ENCODE measurements at places on chromosomes 1 and 21.
A peak's percentile ranks its signal among the peaks of the same experiment; 100 is the strongest.

GRCh38 chr21:38359090-38359489 lies 102.3 kb downstream of the KCNJ15 start:
- no peak for DNase-seq

DNA sequence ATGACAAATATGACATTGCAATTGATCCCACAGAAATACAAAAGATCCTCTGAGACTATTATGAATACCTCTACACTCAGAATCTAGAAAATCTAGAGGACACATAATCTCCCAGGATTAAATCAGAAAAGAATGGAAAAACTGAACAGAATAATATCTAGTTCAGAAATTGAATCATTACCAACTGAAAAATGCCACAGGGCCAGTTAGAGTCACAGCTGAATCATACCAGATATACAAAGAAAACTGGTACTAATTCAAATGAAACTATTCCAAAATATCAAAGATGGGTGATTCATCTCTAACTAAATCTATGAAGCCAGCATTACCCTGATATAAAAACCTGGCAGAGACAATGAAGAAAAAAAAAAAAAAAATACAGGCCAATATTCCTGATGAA lies 149.3 kb downstream of the BRINP3 start:
- DNase-seq, result no peak

DNA sequence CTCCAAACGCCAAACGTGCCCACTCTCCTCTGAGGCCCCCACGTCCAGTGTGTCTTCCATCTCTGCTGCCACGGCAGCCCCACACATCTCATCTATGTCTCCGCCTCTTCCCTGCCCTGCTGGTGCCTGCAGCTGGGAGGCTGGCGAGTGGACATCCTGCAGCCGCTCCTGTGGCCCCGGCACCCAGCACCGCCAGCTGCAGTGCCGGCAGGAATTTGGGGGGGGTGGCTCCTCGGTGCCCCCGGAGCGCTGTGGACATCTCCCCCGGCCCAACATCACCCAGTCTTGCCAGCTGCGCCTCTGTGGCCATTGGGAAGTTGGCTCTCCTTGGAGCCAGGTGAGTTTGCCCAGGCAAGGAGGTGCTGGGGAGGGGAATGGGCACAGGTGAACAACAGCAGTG lies 8.6 kb downstream of the ADAMTSL4 start:
- no peak for DNase-seq

GRCh38 chr1:36884801-36885200 lies 149.5 kb downstream of the GRIK3 start:
- DNase-seq, result no peak

DNA sequence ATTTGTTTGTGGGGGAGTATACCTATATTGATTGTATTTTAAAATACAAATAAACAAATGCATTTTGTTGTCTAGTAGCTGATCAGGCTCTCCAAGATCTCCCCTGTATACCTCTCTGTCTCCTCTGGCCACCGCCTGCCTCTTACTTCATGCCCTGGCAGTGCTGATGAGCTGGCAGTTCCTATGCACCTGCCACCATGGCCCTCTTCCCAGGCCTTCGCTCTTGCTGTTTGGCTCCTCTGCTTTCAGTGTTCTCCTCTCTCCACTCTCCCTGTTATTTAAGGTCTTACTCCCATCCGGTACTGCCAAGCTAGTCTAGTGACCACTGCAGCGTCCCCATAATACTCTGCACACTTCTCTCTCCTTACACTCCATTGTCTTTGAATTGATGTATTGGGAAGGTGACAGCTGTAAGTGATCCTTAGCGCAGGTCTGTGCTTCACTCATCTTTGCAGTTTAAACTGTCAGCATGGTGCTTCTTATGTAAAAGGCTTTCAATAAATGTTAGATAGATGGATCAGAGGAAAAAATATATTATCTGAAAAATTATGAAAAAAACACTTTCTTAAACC lies 88.1 kb upstream of the ATP1A1 start:
- DNase-seq, result no peak

GRCh38 chr1:20719871-20720620 lies 2.2 kb upstream of the KIF17 start:
- no peak for DNase-seq

- DNase-seq, result no peak
These were observed 54.0 kb upstream of the COL11A1 start for GRCh38 chr1:103162360-103162759.

GRCh38 chr1:116889380-116889779 lies 20.3 kb upstream of the PTGFRN start:
- DNase-seq, result no peak

GRCh38 chr1:61955261-61955660 lies 213.0 kb downstream of the PATJ start:
- no peak for DNase-seq

DNA sequence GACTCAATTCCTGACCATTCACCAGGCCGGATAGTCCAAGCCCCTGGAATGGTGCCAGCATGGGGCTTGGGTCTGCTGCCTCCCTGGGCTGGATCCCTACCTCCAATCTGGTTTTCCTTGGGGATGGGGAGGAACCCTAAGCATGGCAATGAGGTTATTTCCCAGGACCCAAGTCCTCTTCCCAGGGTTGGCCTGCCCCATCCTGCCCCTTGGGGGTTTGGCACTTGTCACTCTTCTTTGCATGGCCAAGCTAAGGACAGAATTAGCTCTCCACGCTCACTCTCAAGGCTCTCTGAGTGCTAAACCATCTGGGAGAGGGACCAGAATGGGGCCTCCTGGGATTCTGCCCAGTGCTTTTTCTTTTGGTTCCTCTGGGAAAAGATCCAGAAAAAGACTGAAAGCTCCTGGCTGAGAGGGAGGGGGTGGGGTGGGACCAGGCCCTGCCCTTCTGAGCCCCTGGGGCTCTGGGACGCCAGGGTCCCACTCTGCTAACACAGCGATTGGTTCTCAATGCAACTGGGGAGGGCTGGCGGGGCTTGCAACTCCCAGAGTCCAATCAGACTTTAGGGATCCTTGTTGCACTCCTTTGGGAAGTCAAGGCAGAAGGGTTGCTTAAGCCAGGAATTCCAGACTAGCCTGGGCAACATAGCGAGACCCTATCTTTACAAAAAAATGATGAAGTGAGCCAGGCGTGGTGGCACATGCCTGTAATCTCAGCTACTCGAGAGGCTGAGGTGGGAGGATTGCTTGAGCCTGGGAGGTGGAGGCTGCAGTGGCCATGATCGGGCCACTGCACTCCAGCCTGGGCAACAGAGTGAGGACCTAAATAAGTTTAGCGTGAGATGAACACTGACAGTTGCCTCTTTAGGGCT lies 52.7 kb downstream of the DHRS3 start:
- DNase-seq, result no peak

GRCh38 chr21:44594406-44594916 lies 2.2 kb upstream of the KRTAP10-6 start:
- no peak for DNase-seq

DNA sequence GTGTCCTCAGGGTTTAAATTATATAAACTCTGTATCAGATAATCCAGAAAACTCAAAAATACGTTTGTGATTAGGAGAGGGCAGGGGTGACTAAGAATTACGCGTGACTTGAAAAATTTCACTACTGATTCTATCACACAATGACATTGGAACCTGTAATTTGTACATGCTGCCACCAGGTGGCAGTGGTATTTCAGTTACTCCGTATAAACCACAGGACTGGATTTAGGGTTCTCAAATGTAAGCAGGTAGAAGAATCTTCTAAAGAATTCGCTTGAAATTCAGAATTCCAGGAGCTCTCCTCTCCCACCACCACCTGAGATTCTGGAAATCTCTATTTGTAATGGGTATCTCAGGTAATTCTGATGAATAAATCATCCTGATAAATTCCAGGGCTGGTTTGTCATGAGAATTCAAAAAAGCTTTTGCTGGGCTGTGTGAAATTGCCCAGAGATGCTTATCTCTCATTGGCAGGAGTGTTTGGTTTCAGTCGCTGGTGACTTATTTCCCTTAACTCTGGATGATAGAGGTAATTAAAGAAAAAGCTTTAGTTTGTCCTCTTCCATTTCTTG lies 1.7 kb upstream of the KRTAP7-1 start:
- DNase-seq, result peak; percentile 23

GRCh38 chr1:115430441-115431158 lies 92.6 kb upstream of the NGF start:
- DNase-seq, result no peak

DNA sequence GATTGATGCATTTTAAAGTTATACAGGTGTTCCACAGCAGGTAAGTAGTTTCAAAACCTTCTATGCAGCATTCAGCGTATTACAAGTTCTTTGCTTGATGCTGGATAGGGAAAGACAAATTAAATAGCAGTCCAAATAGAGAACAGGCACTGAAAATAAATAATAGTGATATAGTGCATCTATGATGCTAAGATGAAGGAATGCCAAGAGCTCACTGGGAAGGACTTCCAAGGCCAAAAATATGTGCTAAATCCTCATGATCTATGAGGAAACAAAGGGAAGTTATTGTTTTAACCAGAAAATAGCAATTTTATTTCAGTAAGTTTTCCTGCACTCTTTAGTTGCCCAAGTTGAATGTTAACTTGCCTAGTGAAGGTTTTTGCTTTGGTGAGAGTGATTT lies 127.8 kb upstream of the GREM2 start:
- no peak for DNase-seq

DNA sequence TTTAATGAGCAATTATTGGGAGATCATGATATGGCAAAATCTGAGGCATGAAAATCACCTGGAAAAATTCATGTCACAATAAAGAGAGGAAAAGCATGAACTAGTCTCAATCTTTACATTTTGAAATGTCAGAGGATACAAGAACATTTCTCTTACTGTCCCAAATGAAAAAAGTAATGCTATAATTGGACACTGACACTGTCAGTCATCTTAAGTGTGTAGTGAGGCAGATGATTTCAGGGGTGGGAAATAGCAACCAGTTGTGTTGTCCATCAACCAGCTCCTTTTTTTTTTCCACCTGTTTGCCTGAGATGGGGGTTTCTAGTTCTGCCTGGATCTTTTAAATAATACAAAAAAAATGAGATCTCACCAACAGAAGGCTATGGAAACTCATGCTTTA lies 646.2 kb downstream of the KCNT2 start:
- no peak for DNase-seq

DNA sequence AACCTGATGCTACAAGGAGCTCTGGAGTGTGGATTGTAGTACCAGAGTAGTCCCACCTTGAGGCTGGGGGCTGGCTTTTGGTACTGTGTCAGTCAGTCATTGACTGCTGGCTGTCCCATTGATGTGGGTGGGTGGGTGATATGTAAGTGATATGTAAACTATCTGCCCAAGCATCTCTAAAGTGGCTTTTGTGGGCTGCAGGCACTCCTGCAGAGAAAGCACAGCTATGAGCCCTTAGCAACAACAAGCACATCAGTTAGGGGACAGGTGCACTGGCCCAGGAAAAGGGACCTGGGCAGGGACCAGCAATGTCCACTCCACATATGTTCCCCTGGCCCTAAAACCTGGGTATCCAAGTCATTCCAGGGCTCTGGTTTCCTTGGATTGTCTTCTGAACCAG lies 109.9 kb downstream of the TAS1R2 start:
- DNase-seq, result no peak

DNA sequence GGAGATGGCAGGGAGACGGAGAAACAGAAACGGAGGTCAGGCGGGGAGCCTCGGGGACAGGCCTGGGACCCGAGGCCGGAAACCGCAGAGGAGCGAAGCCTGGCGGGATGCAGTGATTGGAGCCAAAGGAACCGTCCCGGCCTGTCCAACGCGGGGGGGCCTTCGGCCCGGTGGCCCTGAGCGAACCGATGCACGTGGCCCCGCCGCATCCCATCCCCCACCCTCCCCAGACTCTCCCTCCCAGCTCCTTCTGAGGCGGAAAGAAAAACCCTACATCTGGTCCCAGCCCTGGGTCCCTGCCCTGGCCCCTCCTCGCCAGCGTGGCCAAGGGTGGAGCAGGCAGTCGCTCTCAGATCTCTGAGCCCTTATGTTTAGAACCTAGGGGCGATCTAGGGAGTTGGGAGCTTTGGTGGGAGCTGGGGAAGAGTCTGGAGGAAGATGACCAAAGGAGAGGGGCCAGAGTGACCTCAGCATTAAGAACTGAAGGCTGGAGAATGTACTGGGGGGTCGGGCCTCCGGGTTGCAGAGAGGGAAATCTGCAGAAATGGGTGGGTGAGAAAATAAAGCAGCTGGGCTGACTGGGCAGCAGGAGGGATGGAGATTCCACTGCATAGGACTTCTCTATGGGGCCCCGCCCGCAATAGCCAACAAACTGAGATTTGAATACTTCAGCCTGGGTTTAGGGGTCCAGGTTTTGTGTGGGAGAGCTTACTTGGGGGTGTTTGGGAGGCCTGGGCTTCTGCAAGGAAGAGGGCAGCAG lies 1.5 kb upstream of the CRABP2 start:
- DNase-seq, result no peak

DNA sequence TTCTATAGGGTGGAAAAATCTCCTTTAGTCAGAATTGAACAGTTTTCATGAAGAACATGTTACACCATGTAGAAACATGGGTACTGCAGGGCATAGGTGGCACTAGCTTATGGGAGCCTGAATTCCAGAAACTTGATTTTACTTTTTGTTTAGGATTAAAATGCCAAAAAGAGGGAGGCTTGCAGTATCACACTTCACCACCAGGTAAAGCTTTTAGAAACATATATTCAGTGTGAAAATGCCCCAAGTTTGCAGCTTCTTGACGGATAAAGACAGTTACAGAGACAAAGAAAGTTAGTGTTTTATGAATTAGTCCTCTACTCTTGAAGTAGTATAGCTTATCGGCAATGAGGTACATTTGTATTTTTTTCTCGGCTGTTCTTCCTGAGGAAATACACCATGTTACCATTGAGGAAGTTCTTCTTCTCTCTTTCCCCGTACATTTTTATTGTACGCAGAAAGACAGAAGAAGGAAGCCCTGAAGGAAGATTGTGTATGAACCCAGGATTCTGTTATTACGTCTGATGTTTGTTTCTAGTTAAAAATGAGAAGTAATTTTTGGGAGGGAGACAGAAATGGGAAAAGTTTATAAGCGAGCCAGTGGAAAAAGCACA lies 66.1 kb downstream of the PBX1 start:
- no peak for DNase-seq

DNA sequence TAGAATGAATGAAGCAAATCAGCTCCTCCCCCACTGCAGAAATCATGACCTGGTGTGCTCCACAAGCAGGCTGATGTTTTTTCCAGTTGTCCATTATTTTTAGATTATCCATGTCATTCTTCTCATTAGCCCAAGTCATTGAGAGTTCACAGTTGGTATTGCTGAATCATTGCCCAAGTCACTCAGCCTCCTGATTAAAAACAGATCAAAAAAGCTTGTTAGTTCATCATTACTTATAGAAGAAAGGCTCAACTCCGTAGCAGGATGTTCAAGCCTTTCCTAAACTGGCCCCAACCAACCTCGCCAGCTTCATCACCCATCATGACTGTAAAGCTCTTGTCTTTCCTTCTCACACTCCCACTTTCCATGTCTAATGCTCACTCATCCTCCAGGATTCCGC lies 161.3 kb upstream of the CTTNBP2NL start:
- DNase-seq, result no peak

GRCh38 chr1:94875794-94876193 lies 51.1 kb downstream of the CNN3 start:
- DNase-seq, result no peak

GRCh38 chr1:41238311-41238988 lies 3.7 kb downstream of the SCMH1 start:
- DNase-seq, result no peak

Measured in stimulated activated CD4-positive, alpha-beta T cell treated with anti-CD3 and anti-CD28 coated beads, TNF-alpha, amount 100 ng/mL, for 24 hours (primary cell).